ENCODE measurements at places on chromosomes 1 and 21.

GRCh38 chr1:5490635-5491034 lies 501.6 kb downstream of the NPHP4 start:
- DNase-seq = no peak

DNA sequence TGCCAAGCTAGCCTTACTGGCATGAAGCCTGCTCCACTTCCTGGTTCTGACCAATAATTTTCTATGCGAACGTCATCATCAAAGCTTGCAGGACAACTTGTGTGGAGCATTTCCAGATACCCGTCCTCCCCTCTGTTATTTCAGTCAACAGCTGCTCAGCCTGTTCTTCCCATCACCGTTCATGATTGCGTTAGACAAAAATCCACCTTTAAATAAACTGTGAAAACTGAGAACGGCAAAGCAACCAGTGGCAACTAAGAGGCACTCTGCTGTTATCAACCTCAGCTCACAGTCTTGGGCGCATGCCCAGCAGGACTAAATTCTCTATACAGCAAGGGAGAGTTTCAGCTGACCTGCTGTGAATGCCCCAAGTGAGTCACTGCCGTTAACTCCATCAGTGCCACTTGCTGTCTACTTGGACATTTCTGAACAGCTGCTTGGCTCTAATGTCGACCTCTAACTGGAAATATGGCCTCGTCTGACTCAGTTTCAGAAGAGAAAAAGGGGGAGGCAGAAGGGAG lies 207.4 kb upstream of the RUNX1 start:
- DNase-seq = no peak

- DNase-seq = no peak
Measured at GRCh38 chr1:93522721-93523120, 74.8 kb downstream of the FNBP1L start.

- no peak for DNase-seq
Measured at GRCh38 chr1:101131239-101131843, 105.5 kb upstream of the S1PR1 start.

GRCh38 chr1:214403431-214403830 lies 122.5 kb downstream of the SMYD2 start:
- no peak for DNase-seq

DNA sequence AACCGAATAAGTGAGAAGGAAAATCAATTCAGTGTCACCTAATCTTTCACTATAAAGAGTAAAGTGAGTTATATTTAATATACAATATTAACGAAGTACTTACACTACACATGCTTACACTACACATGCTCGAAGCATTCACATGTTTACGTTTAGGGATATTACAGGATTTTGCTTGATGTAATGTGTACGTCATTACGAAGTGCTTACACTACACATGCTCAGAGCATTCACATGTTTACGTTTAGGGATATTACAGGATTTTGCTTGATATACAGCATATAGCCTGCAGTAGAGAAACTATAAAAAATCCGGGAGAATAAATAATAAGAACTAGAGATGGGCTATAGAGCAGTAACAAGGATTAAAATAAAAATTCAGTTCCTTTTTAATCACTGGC lies 538.8 kb upstream of the CXADR start:
- no peak for DNase-seq

- DNase-seq = no peak
Measured at GRCh38 chr1:175763797-175764196, 20.4 kb upstream of the TNR start.

GRCh38 chr1:96233422-96233821 lies 488.2 kb upstream of the PTBP2 start:
- no peak for DNase-seq

GRCh38 chr1:39711966-39712340 lies 20.7 kb upstream of the HPCAL4 start:
- no peak for DNase-seq

DNA sequence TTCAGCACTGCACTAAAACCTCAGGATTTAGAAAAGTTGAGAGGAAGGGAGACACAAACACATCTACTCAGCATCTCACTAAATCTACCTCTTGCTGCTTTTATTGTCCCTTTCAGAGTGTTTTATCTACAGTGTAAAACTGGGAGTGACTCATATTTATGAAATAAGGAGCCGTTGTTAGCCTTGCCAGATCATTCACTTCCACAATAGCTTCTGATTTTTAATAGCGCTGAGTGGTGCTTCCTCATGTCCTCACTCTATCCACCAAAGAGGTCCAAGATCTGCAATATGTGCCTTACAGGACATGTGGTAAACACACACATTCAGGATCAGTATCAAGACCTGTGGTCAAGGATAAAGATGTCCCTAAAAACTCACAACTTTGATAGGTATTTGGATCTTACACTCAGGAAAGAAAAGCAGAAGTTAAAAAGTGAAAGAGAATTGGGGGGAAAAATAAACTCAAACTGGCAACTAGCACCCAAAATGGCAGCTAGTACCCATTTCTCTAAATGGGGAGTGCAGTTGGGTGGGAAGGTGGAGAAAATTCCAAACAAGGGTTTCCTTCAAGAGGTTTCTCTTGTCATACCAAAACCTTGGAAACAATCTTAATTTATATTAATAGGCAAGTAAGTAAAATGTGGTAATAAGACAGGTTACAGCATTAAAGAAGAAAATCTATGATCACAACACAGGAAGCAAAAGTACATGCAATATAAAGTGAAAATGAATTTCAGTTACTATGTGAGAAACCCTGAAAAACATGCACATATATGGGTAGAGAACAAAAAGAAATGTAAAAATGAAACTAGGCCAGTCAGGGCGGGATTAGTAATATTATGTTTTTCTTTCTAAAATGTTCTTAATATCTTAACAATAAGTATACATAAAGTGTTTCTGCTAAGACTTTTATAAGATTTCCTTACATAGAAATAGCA lies 15.9 kb downstream of the DUSP10 start:
- no peak for DNase-seq

GRCh38 chr1:41493117-41493536 lies 8.6 kb upstream of the EDN2 start:
- no peak for DNase-seq

- no peak for DNase-seq
Measured at GRCh38 chr21:44848821-44849521, 24.5 kb downstream of the PTTG1IP start.

DNA sequence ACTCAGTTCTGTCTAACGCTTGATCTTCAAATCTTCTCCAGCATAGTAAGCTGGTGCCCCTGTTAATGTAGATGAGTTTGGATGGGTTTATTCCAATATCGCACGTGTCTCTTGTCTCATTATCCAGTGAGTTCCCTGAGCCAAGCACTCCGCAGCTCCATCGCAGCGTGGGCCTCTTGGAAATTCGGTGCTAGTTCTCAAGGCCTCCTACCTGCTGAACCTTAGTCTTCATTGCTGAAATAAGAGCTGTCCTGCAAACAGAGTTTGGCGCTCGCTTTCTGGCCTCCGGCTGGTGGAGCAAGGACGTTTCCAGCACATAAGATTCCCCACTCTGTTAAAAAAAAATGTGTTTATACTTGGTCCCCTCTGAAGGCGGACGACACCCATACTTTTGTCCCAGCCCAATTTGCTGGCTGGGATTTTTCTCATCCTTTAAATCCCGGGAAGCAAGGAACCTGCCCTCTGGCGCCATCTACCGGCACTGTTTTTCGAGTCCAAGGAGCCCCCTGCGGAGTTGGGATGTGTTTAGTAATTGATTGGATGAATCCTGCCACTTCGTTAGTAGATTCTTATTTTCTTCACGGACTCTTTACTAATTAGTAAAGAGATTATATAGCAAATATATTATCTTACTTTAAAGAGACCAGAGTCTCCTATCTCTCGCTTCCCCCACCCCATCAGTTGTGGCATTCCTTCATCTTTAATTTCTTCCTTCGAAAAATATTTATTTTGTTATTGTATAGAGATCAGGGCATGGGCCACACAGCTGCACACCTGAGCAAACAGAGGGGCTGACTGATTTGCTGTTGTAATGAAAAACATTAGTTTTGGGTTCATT lies 14.7 kb downstream of the JUN start:
- DNase-seq = peak; percentile 21

DNA sequence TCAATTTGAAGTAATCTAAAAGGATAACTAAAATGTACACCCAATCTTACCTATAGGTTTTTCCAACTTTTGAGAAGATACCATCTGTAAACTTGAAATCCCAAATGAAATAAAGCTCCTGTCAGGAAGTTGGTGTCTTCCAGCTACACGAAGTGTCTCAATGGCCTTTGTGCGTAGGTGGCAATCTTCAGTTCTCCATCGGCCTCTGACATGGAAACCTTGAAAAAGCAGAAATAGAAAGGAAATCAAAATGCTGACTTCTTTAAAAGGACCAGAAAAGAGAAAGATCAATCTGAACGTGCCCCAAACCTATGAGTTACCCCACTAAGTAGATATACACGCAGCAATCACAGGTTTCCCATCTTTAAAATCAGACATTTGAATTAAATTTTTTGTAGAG lies 10.0 kb downstream of the MKNK1 start:
- no peak for DNase-seq

DNA sequence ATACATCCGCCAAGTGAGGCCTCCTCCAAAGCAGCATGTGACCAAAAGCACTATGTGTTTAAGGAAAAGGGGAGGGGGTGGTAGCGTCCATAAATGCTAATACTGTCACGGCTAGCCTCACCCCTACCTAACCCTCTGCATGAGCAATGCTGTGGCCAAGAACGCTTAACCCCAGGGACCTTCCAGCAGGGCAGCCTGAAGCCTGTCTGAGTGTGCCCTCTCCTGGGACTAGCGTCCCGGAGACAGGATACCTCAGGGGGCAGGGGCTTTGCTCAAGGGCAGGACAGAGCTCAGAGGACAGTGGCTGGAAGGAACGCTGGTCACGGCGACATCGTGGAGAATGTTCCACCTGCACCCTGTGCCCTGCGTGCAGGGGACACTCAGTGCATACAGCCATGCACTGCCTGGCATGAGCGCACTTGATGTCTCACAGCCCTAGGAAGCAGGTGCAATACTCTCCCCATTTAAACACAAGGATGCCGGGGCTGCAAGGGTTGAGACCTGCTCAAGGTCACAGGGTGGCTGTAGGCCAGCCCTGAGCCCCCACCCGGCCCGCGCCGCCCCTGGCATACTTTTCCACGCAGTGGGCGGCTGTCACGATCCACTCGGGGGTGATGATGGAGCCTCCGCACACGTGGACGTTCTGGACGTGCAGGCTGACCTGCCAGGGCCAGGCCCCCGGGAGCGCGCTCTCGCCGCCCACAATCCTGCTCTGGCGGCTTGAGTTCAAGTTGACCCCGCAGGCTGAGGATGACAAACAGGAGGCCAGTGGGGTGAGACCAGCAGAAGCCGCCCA lies 35.0 kb downstream of the TMPRSS2 start:
- no peak for DNase-seq

DNA sequence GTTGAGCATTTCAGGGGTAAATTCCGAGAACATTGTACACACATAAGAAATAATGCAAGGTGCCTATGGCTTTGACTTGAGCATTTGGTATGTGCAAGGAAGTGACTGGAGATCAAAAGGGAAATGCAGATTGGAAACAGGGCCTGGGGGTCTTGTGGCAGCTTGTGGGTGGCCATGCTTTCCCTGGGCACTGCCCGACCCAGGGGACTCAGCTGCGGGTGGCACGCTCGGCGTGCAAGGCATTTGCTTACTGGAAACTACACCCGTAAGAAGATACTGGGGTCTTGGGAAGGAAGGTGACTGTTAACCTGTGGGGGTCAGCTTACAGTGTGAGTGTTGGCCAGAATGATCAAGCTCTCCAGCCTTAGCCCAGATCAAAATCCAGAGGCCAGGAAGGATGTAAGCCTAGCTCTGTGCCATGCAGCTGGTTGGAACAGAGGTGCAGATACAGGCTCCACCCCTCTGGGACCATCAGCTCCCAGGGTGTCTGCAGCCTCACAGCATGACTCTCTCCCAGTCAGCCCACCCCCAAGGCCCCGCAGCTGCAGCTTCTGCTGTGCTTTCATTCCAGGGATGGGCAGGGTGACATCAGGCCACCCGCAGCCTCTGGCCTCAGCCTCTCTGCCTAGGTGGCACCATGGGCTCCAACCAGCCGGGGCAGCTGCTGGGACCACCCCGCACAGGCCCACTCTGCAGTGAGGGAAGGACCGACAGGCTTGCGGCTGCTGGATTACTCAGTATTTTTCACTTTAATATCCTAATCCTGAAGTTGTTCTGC lies 55.1 kb downstream of the KIF26B start:
- no peak for DNase-seq

DNA sequence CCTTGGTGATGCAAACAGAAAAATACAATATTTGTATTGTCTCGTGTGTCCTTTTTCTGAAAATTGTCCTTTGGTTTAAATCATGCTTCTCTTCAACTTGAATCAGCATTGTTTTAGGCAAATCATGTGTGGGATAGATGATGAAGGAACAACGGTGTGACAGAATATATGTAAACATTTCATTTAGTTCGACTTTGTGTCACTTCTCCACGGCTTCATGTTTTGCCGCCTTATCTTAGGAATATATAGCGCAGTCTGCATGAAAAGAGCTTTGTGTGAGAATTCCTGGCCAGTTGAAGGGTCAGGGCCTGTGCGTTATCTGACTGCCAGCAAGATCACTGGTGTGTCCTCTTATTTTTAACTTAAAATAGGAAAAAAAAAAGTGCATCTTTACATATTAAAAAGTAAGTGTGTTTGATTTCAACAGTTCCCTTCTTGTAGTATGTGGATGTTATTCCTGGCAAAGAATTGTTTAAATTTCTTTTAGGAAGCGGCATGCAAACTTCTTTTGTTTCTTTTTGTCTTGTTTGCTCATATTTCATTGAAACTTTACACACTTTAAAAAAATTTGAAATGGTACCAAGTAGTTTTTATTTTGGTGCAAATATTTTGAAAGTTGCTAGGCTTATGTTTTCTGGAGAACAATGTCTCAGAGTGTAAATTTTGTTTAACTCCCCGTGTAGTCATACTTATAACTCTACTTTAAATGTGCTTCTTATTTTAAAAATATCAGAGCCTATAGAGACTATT lies 465.2 kb downstream of the USP25 start:
- DNase-seq = no peak

DNA sequence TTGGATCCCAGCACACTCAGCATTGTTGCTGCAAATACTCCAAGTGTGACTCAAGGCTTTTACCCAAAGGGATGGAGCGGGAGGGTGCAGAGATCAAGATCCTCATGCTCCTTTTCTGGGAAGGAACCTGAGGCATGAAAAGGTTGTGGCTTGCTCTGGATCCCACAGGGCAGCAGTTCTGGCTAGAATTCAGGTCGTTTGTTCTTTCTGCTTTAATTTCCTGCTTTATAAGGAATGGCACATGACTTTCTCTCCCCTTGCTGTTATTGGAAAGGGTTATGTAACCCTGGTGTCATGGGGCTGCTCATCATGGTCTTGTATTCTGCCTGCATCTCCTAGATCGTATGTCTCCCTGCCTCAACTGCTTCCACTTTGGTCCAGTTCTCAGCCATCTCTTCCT lies 101.6 kb downstream of the NOS1AP start:
- DNase-seq = no peak

DNA sequence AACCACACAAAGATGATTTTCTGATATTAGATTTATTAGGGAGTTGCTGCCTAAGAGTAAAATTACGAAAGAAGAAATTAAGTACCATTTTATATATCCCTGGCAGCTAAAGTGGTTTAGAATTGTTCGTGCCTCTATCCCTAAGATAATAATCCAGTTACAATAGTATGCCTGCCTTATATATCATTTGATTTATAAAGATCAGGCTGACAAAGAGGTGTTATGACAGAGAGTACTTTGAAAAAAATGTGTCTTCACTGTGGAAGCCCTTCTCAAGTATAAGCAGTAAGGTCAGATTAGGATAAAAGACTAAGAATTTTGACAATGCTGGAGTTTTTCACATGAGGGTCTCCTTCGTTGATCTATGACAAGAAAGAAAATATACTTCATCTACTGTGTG lies 619.9 kb downstream of the ADGRL2 start:
- no peak for DNase-seq
